Activated CD8-positive, alpha-beta T cell treated with anti-CD3 and anti-CD28 coated beads for 36 hours (primary cell): ENCODE measurements at places on chromosomes 7 and 10.
A peak's percentile ranks its signal among the peaks of the same experiment; 100 is the strongest.

DNA sequence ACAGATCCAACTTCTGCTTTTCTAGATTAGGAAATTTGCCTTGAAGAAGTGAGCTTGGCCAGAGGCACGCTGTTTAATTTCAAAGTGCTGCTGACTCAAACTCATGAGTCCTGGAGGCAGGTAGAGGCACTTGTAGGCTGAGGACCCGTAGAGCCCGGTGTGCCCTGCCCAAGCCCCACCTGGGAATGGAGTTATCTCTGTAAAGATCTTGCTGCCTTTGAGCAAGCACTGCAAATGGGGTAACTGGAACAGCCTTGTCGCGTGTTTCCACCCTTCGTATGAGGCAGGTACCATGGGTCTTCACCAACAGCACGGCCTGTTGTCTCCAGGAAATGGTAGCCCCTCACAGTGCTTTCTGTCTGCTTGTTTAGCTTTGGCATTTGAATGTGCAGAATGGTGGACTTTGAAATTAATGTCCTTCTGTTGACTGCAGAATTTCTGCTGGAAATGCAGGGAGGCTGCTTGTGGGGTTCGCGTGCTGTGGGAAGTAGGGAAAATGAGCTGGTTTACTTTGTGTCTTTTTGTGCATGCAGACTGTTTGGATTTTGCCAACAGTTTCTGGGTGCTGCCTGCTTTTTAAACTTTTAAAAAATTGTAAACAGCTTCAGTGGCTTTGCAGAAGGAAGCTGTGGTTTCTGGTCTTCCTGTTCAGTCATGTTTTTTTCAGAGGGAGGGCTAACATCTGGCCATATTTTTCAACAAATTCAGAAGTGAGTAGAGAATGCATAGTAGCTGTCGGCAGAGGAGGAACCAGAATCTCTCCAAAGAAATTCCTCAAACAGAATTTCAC lies 27.2 kb downstream of the CCM2 start:
- peak; percentile 35 for DNase-seq

DNA sequence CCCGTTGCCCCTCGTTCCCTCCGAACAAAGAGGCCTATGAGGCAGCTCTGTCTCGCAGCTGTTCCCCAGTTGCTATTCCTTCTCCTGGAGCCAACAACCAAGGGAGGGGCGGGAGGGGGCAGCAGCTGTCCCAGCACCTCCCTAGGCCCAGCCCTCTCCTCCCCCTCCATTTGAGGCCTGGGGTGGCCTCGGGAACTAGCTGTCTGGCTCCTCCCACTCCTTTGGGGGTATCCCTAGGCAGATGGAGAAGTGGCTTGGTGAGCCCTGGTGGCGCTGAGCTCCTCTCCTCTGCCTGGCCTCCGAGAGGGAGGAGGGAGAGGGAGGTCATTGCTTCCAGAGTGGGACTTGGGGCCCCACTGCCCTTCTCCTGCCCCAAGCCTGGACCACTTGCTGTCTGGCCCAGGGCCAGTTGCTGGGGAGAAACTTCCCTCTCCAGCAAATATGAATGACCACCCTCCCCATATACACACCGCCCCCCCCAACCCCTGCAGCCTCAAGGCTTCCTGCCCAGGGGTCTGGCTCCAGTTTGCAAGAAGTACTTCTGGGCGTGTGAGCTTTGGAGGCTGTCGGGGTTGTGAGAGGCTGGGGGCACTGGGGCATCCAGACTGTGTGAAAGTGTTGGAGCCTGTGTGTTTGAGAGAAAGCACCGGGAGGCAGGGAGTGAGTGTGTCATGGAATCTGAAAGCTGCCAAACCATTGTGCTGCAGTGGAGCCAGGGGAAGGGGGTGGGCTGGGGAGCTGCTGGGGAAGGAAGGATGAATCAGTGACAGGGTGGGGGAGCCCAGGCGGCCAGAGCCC lies 3.1 kb downstream of the FLNC start:
- DNase-seq, result no peak

DNA sequence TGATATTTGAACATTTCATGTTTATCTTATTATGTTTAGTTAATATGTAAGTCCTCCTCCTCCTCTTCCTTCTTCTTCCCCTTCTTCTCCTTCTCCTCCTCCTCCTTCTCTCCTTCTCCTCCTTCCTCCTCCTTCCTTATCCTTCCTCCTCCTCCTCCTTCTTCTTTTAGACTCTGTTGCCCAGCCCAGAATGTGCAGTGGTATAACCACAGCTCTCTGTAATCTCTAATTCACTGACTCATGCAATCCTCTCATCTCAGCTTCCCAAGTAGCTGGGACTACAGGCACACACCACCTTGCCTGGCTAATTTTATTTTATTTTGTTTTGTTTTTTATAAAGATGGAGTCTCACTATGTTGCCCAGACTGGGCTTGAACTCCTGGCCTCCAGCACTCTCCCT lies 83.4 kb upstream of the ODAD2 start:
- DNase-seq, result no peak

DNA sequence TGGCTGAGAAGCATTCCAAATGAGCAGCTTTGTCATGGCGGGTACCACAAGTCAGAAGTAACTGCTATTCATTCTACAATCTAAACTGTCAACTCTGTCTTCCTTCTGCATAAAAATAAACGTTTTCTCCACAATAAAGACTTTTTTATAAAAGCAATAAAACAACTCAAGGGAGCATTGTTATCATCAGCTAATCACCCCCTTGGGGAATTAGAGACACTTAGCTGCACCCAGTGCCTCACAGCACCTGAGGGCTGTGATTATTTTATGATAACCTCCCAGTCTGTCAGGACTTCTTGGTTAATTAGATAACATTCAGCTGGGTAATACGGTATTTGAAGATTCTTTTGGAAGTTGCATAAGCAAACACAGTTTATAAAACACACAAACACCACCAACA lies 155.6 kb downstream of the PPP1R3A start:
- DNase-seq, result no peak

DNA sequence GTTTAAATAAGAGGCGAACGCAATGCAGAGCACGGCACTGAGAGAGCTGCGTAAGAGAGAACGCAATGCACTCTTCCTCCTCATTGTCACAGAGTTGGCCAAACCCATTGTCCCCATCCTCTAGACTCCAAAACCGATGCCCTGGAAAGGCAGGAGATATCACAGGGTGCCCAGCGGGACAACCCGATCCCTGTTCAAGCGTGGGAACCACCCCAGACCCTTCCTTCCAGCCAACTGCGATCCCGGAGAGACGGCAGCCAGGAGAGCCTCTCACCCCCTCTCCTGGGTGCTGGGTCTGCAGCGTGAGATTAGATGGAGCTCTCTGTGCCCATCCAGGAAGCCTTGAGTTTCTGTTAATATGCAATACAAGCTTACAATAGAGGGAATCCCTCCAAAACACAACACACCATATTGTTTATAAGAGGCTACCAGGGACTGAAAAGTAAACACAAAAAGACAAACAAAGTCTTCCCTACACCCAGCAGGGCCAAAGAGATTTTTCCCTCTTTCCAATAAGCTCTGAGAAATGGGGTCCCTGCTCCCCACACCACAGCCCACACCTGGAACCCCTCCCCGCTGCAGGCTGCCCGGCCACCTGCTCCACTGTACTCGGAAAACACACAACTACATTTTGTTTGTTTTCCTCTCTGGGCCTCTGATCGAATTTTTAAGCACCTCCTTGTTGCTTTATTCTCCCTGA lies 187.6 kb downstream of the ADARB2 start:
- DNase-seq, result no peak

GRCh38 chr7:24464861-24465260 lies 108.4 kb upstream of the PALS2 start:
- no peak for DNase-seq

DNA sequence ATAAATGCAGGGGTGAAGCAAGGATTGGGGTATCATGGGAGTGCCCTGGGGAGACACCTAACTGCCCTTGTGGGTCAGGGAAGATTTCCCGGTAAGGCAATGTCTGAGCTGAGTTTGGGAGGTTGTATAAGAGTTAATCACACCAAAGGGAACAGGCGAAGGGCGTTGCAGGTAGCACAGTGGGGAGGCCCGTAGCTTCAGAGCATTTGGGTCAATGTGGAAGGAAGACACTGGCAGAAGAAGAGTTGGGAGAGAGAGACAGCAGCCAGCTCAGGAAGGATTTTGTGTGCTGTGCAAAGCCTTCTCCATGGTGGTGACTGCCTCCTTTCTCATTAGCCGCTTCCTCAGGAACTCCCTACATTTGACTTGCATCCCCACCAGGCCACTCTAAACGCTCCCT lies 80.8 kb upstream of the LEP start:
- DNase-seq, result no peak

GRCh38 chr7:102004229-102004628 lies 186.8 kb downstream of the CUX1 start:
- DNase-seq, result no peak

- DNase-seq, result no peak
Observed at GRCh38 chr10:86857128-86857721, 100.2 kb downstream of the MMRN2 start.

DNA sequence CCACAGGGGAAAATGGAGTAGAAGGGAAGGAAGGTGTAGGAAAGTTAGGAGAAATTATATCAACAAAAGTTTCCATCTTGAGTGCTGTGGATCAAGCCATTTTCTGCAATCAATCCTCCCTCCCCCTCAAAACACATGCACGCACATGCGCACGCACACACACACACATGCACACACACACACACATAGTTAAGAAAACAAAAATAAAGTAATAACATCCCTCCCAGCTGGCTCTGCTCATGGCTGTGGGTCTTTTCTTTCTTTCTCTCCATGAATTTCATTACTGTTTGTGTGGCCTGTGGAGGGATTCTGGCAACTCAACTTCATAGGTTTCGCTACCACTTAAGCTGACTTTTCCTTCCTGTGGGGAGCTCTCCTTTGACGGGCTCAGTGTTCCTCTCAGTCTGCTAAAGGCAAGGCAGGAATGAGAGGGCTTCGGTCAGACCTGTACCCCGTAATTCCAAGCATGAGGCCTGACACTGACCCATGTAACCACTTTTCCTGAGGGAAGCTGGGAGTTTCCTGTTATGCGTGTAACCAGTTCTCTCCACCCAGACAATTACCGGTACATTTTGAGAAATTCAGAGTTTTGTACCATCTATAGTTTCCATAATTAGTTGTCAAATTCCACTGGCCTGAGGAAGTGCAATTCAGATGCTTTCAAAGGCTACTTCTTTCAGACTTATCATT lies 79.8 kb downstream of the ZNF92 start:
- no peak for DNase-seq

GRCh38 chr7:30845426-30846135 lies 66.1 kb upstream of the AQP1 start:
- DNase-seq, result no peak

- no peak for DNase-seq
Observed at GRCh38 chr10:44395396-44395795, 10.5 kb upstream of the CXCL12 start.

GRCh38 chr10:89295597-89295996 lies 6.2 kb upstream of the IFIT2 start:
- DNase-seq, result no peak

- no peak for DNase-seq
Observed at GRCh38 chr7:125644109-125644508, 714.5 kb upstream of the POT1 start.

DNA sequence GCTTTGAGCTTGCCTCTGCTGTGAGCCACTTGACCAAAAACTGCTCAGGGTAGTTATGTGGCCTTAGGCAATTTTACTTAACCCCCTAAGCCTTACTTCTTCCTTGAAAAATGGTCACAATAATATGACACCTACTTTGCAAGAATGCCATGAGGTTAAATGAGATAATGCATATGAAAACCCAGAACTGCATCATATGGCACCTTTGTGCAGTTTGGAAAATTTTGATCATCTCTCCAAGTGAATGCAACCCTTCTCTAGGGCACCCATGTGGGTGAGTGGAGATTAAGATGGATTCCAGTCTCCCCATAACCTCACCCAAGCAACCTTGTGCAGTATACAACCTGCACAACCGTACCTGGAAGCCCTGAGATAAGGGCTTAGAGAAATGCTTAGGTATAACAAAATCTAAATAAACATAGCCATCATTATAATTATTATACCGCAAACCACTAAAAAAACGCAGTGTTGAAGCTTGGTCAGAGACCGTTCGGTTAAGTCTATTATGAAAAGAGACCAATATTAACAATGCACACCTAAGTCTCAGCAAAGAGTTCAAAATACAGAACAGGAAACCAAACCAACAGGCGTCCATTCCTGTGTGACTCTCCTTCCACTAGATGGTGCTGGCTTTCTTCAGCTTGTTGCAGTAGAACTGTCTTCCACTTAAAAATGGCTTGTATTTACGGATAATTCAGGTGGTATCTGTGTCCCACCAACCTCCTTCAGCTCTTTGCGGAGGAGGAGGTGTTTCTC lies 21.0 kb upstream of the ASB15 start:
- peak; percentile 6 for DNase-seq

DNA sequence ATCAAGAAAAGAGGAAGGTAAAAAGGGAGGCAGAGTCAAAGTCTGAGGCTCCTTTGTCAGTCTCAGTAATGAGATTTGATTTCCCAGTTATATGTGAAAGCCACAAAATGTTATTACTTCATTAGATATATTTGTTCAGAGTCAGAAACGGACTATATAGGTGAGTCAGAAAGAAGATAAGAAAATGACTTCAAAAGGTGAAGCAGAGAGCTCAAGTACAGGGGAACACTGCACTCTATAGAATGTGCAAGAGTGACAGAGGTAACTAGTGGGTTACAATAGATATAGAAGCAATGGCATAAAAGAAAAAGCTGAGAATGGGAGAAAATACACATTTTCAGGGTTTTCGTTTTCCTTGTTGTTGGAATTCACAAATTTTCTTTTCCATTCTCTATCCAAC lies 43.3 kb downstream of the DGKB start:
- no peak for DNase-seq

GRCh38 chr10:124745252-124745651 lies 1.1 kb upstream of the FAM53B start:
- no peak for DNase-seq

- no peak for DNase-seq
Observed at GRCh38 chr7:95421000-95421846, 13.6 kb downstream of the PON2 start.

- no peak for DNase-seq
Observed at GRCh38 chr7:142481548-142481947, 223.7 kb upstream of the PRSS58 start.

GRCh38 chr10:16789261-16789660 lies 28.0 kb downstream of the RSU1 start:
- DNase-seq, result no peak

DNA sequence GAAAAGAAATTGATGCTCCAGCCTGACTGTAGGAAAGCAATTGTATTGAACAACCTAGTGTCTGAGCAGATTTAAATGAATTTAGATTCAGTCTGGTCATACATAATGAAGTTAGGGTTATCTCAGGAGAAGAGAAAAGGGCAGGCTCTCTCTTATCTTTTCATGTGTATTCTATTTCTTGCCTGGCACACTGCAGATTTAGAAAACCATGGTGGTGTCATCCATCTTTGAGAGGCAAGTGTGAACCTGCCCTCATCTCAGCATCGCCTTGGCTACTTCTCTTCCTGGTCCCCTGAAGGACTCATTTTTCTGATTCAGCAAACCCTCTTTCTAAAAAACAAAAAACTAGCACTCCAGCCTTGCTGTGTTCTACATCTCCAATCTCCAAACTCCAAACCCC lies 137.7 kb downstream of the LRRC4 start:
- no peak for DNase-seq

DNA sequence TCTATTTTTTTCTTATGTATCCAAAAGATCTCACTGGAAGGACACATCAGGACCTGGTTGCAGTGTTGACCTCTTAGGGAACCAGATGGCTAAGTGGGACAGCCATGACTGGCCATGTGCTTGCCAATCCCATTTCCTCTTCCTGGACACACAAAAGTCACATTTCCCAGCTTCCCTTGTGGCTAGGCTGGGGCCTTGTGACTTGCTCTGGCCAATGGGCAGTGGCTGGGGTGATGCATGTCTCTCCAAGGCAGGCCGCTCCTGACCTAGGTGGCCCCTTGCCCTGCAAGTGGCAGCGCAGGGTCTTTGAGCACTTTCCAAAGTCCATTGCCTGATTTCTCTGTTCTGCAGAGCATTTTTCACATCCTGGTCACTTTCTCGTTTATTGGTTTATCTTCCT lies 41.7 kb upstream of the HSPA12A start:
- DNase-seq, result no peak
